ENCODE measurements at places on chromosomes 11 and 22.

- DNase-seq: no peak
Measured at GRCh38 chr11:44090539-44090938, 4.9 kb upstream of the EXT2 start.

DNA sequence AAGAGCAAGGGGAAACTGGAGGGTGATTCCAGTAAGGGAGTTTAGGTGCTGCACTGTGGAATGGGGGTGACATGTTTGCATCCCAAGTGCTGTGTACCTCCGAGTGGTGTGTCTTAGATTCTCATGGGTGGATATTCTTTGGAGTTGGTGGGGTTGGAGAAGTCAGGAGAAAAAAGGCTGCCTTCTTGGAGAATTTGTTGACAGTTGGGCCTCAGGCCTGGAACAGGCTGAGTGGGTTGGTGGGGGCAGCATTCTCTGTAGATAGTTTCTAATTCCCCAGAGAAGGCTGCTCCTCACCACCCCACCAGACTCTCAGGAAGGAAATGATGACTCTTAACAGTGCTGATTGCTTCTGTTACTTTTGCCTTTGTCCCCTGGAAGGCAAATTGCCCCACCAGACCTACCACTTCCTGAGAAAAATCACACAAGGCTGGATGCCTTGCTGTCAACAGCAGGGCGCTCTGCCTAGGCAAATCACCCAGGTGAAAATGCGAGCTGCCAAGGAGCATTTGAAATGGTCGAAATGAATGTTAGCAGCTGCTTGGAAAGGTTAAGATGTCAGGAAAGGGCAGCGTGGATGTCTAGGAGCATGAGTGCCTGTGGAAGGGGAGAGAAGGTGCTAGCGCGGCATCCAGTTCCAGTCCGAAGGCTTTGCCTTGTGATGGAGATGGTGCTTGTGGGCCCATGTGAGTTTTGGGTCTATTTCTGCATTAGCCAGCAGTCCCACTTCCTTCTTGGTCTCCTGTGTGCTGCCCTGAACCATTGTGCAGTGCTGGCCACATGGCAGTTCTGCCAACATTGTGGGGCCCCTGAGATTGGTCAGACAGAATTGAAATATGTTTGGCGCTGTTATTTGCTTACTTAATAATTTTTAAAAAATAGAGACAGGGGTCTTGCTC lies 29.7 kb upstream of the SORL1-AS1 start:
- DNase-seq: no peak

DNA sequence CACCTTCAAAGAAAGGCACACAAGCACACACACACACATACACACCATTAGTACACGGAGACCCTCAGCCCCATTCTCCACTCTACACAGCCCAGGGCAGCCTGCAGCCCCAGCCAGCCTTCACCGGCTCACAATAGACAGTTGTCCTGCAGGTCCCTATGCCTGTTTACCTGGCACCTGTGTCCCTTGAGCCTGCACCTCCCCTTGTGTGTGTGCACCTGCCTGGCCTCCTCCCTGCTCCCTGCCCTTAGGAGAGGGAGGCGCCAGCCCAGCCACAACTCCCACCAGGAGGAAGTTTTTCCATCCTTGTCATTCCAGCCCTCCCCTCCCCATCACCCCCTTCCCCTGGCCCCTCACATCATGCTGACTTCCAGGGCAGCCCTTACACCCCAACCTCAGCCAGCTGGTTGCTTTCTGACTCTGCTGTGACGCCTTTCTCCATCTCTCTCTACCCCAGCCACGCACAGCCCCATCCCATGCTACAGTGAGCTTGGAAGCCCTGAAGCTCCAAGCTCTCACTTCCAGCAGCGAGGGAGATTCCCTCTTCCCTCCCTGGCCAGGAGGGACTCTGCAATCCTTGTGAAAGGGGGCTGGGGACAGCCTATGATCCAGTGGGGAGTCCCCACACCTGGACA lies 4.4 kb downstream of the AHNAK start:
- no peak for DNase-seq

DNA sequence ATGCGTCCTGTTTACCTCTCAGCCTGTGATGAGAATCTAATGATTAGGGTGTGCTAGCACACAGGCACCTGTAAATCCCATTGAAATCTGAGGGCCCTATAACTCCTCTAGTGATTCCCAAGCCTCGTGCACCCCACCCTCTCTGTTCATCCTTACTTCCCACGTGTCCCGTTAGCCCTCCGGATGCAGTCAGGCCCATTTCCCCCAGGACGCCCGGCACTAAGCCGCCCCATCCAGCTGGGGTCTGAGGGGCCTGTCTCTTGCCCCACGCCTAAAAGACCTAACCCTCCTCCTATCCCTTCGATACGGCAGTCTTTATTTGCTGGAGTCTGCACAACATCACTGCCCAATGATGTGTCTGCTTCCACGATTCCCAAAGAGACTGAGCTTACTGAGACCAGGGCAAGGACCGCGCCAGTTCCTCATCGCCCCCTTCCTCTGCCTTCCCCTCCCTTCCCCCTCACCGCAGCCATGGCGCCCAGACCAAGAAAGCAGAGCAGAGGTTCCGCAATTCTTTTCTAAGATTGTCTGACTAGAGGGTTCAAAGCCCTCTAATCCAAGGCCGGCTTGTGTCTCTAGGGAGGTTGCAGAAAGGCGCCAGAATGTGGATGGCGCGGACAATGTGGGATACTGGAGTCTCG lies 1.1 kb upstream of the FADS2 start:
- no peak for DNase-seq

- DNase-seq: no peak
Measured at GRCh38 chr22:46303347-46303965, 6.8 kb downstream of the GTSE1 start.

DNA sequence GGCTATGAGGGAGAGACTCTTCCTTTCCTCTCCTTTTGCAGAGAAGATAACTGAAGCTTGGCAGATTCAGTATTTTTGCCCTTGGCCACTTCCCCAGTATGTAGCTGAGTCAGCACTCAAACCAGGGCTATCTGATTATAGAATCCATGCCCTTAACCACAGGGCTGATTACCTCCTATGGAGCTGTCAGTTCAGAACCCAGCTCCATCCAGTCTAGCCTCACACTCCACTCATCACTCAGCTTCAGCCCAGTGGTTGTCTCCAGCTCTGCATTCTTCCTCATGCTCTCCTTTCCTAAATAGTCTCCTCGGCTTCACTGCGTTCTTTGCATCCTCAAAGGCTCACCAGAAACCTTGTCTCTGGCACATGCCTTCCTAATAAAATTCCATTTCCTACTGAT lies 151.6 kb upstream of the BLID start:
- DNase-seq: no peak

- DNase-seq: no peak
Measured at GRCh38 chr11:65915821-65916251, 3.0 kb downstream of the C11orf68 start.

- no peak for DNase-seq
Measured at GRCh38 chr22:47626428-47627390, 864.3 kb downstream of the TBC1D22A start.

DNA sequence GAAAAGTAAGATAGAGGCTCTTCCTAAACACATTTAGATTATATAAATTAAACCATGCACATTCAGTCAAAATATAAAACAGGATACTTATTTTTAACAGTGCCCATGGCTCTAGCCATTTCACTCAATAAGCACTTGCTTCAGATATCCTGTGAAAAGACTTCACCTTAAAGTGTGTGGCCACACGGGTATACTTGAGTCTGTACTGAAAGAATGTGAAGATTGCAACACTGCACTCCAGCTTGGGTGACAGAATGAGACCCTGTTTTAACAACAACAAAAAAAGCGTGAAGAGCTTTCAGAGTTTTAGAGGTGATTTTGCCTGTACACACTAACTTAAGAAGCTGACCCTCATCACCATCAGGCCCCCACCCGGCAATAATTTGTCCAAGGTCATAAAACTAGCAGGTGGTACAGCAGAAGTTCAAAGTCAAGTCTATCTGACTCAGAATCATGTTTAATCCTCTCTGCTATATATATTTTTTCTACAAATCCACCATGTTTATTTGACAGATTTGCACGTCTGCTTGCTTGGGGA lies 203.5 kb upstream of the GUCY1A2 start:
- no peak for DNase-seq

- no peak for DNase-seq
Measured at GRCh38 chr22:22984967-22985366, 85.4 kb upstream of the GNAZ start.

GRCh38 chr22:36730176-36730858 lies 26.8 kb upstream of the CACNG2 start:
- no peak for DNase-seq

GRCh38 chr11:5891216-5891800 lies 1.7 kb upstream of the OR52E5 start:
- no peak for DNase-seq

GRCh38 chr11:95922099-95922498 lies 1.8 kb downstream of the MTMR2 start:
- no peak for DNase-seq

- no peak for DNase-seq
Measured at GRCh38 chr22:50548040-50548920, 2.6 kb downstream of the KLHDC7B start.

DNA sequence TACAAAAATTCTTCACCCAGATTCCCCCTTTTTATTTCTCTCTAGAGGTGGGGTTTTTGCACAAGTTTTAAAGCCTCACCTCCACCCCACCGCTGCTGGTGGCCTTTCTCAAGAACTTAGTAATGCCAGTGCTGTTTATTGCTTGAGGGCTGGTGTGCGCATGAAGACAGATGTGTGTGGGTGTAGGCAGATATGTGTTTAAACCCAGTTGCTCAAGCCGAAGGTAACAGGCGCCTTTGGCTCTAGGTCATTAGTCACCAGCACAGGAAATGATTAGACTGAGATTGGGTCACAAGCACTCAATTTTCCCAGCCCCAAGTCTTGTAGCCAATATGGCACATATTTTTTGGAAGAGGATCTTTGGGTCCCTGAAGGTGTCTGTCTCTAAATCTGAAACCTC lies 2.7 kb upstream of the CLMP start:
- no peak for DNase-seq

DNA sequence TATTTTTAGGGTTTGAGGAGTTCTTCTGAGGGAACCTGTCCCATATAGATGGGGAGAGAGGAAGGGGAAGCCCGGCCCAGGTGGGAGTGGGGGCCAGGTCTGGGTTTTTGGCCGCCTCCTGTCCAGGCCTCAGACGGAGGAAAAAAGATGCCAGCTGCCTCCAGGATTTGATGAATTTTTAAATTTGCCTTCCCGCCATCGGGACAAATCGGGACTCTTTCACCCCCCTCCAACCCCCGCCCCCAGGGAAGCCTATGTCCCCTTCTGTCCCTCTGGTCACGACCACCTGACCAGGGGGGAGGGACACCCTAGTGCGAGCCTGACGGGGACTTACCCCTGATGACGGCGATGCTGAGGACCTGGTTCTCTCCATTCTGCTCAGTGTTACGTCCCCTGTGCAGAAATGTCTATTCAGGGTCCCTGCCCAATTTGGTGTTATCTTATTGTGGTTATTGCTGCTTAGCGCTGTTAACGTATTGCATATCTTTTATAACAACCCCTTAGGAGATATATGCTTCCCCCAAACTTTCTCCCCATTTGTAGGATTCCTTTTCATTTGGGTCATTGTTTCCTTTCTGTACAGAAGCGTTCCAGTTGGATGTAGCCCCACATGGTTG lies 115.9 kb upstream of the GRK3 start:
- DNase-seq: no peak

DNA sequence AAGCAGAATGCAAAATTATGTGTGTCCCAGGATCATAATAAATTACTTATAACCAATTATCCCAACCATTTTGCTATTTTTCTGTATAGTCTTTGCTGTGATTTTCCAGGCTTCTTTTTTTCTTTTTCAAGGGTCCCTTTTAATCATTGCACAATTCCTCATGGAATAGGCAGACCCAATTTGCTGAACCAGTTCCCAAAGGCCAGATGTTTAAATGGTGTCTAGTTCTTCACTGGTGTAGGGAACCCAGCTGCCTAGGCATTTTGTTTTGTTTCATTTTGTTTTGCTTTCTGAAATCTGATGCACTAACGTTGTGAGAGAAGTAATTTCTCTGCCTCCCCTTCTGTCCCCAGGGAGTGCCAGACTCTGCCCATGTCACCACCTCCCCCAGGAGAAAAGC lies 60.4 kb downstream of the CHST1 start:
- DNase-seq: no peak

- DNase-seq: peak; percentile 24
Measured at GRCh38 chr22:39994041-39994565, 651 bp upstream of the FAM83F start.

DNA sequence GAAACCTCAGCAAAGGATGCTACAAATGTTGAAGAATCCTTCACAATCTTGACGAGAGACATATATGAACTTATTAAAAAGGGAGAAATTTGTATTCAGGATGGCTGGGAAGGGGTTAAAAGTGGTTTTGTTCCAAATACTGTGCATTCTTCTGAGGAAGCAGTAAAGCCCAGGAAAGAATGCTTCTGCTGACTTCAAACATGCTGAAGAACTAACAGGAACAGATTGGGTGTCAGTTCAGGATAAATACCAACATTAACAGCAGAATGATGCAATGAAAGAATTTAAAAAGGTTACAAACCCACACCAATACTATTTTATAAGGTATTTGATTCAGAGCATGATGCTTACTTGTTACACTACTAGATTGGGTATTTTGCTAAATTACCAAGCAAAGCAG lies 33.9 kb downstream of the RAB39A start:
- DNase-seq: no peak

DNA sequence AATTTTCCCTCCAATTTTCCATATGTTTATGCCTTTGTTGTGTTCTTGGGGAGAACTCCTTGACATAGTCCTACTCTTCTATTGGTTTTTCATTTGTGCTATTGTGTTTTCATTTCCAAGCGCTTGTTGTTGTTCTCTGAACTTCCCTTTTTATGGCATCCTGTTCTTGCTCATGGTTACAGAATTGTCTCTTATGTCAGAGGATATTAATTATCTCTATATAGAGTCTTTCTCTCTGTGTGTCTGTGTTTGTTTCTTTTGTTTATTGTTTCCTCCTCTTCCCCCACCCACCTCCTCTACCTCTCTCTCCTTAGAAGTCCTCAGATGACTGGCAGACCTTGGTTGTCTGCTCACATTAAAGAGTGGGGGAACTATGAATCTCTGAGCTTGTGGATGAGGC lies 69.9 kb downstream of the HORMAD2 start:
- no peak for DNase-seq

DNA sequence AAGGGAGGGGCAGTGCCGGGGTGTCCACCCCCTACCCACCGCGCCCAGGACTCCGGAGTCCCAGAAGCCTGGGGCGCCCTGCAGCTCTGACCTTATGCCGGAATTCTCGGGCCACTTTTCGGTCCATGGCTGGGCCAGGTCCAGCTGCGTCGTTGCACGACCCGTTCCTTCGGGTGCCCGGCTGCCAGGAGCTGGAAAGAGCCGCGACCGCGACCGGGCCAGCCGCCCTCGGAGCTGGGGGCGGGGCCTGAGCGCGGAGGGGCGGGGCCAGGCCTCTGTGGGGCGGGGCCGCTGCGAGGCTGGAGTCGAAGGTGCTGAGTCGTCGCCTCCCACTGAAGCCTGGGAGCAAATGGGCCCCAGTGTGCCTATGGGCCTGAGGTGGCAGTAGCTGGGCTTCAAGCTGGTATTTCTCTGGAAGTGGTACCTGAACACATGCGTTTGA lies at the start of gene USH1C:
USH1C (minus strand) TSS at position 236 of the 442 bp plus-strand sequence; CDS start at position 127, 109 bp downstream.
- DNase-seq: no peak

Measured in stimulated activated CD8-positive, alpha-beta memory T cell treated with anti-CD3 and anti-CD28 coated beads, Interleukin-4, amount 100 ng/mL, for 4 hours (primary cell).